ENCODE measurements at places on chromosomes 3 and 15. TPM values are rescaled to one million over a fixed set of nuclear protein-coding genes. Genes with fewer than 3 reads are reported as not detected.

Gene LRRC31
- total RNA-seq, result 1.4 TPM

Gene GP5
- 0.10 TPM for total RNA-seq

Gene PLA2G4E
- total RNA-seq, result not detected

GRCh38 chr3:21390856-21391255, 360.2 kb downstream of the ZNF385D start:
- no peaks in the 10 kb centered on the region for H3K4me1 ChIP-seq
- H3K4me3 ChIP-seq, result no peak overlapping the region
- no peak for DNase-seq
- no peaks in the 10 kb centered on the region for H3K27me3 ChIP-seq
- H3K27ac ChIP-seq, result no peak overlapping the region

GRCh38 chr15:31228980-31229826, 97.4 kb upstream of the KLF13 start:
- H3K36me3 ChIP-seq, result no peaks in the 10 kb centered on the region
- peaks cover 4% of the 10 kb centered on the region for H3K27me3 ChIP-seq
- peaks cover 4% of the 10 kb centered on the region for H3K4me1 ChIP-seq
- H3K27ac ChIP-seq, result no peak overlapping the region

DNA sequence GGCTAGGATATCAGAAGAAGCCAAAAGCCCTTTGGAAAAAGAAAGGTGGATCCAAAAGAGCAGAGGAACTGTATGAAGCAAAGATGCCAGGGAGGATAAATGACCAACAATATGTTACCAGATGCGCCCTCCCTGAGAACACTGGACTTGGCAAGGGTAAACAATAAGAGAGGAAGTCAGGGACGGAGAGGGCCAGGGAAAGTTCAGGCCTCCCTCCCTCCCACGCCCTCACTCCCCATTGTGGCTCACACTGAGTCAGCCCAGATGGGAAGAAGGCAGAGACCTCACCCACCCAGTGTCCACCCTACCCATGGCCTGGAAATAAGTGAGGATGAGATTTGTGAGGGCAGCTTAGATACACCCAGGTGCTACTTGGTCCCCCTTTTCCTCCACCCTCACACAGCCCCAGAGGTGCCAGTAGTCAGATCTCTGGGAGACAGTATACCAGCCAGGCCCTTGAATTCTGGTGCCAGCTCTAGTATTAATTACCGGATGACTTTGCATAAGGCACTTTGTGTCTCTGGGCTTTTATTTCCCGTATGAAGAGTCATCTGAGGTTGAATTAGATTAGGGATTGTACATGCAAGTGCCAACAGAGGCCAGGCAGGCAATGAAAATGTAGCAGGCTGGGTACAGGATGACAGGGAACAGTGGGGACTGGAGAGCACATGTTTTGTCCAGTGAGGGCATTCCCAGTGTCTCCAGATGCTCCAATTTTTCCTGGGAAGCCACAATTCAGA, 35.1 kb upstream of the FRMD4B start:
- no peaks in the 10 kb centered on the region for H3K27me3 ChIP-seq
- no peaks in the 10 kb centered on the region for H3K4me1 ChIP-seq
- DNase-seq, result no peak
- H3K36me3 ChIP-seq, result no peaks in the 10 kb centered on the region
- H3K27ac ChIP-seq, result no peak overlapping the region

DNA sequence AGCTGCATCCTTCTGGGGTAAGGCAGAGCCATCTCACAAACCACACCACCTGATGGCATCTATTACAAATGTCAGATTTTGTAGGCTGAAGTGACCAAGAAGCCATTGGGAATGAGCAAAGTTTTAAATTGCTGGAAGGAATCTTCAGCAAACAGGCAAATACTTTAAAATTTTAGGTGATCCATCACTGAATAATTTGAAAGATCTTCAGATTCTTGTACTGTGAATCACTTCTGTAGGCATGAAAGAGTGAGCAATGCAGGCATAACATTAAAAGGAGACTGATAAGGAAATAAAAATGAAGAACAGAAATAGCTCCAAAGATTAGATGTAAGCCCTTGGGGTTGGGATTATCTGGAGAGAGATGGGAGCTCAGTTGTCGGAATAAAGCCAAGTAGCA, 36.0 kb upstream of the ALDH1L1 start:
- no peaks in the 10 kb centered on the region for H3K36me3 ChIP-seq
- H3K4me3 ChIP-seq, result no peak overlapping the region
- DNase-seq, result no peak
- H3K27me3 ChIP-seq, result peaks cover 18% of the 10 kb centered on the region
- H3K4me1 ChIP-seq, result peaks cover 7% of the 10 kb centered on the region

- no peak overlapping the region for H3K4me3 ChIP-seq
- H3K36me3 ChIP-seq, result peaks cover 3% of the 10 kb centered on the region
- no peak for DNase-seq
- no peak overlapping the region for H3K27ac ChIP-seq
- no peaks in the 10 kb centered on the region for H3K4me1 ChIP-seq
These were observed 59.2 kb downstream of the SH3BP5 start for GRCh38 chr3:15273227-15273626.

DNA sequence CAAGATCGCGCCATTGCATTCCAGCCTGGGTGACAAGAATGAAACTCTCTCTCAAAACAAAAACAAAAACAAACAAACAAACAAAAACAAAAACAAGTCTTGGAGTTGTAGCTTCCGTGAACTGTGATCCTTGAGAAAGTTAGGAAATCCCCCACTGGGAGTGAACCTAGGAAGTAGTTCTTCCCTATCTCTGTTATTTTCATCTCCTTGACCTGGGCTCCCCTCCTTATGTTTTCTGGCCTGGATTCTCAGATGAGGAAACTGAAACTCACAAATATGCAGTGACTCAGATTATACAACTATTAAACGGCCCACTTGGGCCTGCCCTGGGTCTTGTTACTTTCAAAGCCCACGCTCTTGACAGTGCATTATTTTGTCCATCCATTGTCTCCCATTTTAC, 29.7 kb downstream of the SAXO2 start:
- H3K4me3 ChIP-seq, result no peak overlapping the region
- H3K27ac ChIP-seq, result no peak overlapping the region
- H3K4me1 ChIP-seq, result no peaks in the 10 kb centered on the region

DNA sequence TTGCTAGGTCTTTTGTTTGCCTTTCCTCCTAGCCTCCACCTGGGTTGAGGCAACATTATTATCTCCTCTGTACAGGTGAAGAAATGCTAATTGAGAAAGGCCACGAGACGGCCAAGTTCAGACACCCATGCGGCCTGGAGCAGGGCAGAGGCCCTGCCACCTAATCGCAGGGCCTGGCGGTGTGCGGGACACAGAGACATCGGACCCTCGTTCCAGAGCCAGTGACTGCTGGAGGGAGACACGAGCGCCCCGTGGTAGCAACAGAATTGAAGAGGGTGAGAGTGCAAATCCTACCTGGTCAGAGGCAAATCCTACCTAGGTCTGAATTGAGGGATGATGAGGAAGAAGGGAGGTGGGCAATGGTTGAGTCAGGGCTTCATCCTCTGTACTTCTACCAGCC, 113.8 kb upstream of the MEF2A start:
- no peak overlapping the region for H3K27ac ChIP-seq
- no peak for DNase-seq
- no peaks in the 10 kb centered on the region for H3K36me3 ChIP-seq
- H3K27me3 ChIP-seq, result no peaks in the 10 kb centered on the region
- no peak overlapping the region for H3K4me3 ChIP-seq
- peaks cover 11% of the 10 kb centered on the region for H3K4me1 ChIP-seq

Measured in type B pancreatic cell (in vitro differentiated cells).